ENCODE measurements at places on chromosomes 5 and 9.

DNA sequence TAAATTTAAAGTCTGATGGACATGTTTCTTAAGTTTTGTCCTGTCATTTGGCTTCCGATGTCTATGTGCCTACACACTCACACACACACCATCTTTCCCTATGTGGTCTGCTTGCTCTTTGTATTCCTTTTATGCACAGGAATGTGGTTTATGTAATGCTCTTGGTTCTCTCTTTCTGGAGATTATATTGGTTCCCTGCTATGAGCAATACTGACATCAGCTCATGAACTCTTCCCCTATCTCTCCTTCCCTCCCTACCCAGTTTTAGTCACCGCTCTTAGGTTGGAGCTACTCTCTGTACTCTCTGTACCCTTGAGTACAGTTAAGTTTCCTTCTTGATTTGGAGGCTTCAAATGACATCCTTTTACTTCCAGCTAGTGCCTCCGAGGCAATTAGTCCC is 77.9 kb upstream of the MVB12B start:
- no peak for DNase-seq

DNA sequence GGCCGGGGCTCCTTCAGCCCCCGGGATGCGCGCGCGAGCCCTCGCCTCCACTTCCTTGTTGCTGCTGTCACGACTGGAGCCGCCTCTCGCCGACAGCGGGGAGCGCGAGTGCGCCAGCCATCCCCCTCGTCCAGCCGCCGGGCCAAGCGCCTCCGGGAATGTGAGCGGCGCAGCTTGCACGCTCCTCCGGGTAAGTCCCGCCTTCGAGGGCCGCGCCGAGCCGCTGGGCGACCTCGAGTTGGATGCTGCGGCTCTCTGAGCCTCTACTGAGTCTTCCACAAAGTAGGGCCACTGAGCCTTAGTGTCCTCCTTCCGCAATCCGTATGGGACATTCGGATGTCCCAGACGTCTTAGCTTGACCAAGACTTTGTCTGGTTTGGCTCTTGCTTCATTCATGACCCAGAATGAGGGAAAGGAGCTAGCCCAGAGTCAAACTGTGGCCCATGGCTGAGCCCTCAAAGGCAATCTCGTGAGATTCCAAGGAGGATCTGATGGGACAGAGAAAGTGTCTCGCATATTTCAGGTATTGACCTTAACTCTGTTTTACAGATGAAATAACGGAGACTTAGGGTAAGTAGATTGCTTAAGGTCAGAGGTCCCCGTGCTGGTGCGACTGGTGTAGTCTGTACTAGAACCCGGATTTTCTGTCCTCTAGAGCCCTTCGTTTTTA is 586 bp downstream of the HMGXB3 start:
- DNase-seq = no peak

DNA sequence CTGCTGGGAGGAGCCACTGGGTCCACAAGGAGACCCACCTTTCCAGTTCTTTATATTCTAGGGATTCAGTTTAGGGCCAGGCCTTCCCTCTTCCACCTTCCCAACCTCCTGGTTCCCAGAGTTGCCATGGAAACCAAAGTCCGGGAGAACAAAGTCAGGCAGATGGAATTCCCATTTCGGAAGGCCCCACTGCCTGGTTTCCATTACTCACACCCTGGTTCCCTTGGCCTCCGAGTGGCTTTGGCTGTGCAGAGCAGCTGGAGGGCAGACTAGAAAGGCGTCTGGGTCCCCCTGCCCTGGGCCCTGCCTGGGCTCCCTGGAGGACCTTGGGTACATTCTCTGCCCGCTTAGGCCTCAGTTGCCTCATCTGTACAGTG is 136.1 kb downstream of the RGS3 start:
- DNase-seq = peak; percentile 87

DNA sequence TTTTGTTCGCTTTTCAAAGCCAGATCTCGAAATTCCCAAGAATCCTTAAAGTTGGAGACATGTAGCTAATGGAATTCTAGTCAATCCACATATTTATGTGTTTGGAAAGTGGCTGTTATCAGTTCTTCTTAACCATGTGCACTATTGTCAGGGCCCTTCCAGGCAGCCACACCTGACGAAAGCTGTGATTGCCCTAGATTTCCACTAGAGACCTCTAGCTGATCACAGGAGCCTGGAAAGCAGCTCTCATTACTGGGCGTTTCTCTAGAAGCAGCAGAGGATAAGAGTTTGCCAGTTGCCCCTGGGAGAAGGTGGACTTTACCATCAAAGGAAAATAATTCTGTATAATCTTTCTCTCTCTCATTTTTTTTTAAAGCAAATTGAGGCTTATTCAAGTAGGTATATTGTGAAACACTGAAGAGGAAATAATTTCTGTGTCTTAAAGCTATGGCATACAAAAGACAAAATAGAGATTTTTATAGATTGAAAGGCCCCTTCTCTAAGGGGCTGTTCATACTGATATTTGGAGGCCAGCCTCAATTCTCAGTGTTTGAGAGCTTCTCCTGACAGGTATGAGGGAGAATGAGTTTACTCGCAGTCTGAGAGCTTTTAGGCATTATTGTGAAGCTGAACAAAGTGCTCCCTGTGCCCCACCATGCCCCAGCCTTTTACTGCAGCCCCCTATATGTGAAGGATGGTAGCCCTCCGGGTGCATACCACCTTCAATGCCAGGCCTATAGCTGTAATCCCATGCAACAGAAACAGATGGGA is 405.4 kb upstream of the ACTBL2 start:
- DNase-seq = peak; percentile 30

- peak; percentile 74 for DNase-seq
Measured at GRCh38 chr9:37963936-37964739, 60.2 kb upstream of the SLC25A51 start.

- DNase-seq = peak; percentile 39
Measured at GRCh38 chr9:70639853-70640814, 225.7 kb upstream of the KLF9 start.

Measured in amniotic stem cell (primary cell).